ENCODE measurements at places on chromosomes 13 and 19.

DNA sequence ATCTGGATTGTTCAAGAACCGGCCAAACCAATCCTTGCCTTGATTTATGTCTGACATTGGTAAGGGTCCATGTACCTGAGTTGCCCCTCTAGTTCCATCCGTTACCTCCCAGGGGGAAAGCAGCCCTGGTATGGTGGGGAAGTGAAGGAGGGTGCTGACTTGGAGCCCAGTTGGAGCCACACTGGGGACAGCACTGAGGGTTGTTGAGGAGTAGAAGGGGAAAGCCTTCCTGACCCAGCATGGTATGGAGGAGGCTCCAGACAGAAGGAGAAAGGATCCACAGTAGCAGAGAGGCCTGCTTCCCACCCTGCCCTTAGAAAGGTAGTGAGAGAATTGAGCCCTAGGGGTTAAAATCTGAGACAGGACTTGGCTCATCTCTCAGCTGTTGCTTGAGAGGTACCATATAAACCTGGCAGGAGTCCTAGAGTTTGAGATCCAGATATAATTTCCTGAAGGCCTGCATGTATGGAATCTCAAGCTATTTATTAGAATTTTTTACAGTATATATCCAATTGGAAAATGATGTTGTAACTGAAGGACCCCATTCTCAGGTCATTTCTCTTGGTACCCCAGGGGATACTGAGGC, 16.7 kb upstream of the FCGBP start:
- no peak for DNase-seq

- DNase-seq = no peak
Measured at GRCh38 chr13:51329606-51330005, 9.9 kb upstream of the SERPINE3 start.

DNA sequence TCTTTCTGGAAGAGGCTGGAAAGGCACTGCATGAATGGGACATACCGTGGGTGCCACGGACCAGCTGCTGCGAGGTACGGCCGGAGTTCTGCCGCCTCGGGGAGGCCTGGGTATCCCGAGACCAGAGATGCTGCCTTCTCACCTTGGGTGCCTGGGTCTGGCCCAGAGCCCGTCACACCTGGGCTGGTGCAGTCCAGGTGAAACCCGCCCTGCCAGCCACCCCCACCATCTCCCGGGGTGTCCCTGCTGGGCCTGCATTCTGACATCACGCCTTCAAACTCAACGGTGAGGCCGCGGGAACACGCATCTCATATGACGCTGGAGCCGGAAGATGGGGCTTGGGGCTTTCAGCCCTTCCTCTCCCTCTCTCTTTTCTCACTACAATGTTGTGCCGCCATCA, 98.0 kb downstream of the GADD45B start:
- DNase-seq = no peak

- no peak for DNase-seq
Measured at GRCh38 chr19:38742906-38743305, 1.4 kb downstream of the CAPN12 start.

- no peak for DNase-seq
Measured at GRCh38 chr13:113292021-113292862, 4.8 kb upstream of the LAMP1 start.

All from fibroblast of skin of scalp (primary cell).